ENCODE measurements at places on chromosomes 3 and 15.

DNA sequence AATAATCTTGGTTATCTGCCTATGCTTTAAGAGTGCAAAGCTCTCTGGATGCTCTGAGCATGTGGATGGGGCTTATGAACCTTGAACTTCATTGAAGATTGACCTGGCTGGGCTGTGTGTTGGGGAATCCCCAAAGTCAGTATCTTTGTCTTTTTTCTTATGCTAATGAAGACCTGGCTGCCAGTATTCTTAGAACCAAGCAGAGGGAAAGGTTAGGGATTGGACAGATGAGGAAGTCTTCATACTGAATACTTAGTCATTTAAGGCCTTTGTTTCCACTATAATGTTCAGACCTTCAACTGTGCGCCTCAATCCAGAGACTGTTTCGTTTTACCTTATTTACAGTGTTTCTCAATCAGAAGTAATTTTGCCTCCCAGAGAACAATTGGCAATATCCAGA lies 42.5 kb upstream of the CMTM7 start:
- no peak for DNase-seq

DNA sequence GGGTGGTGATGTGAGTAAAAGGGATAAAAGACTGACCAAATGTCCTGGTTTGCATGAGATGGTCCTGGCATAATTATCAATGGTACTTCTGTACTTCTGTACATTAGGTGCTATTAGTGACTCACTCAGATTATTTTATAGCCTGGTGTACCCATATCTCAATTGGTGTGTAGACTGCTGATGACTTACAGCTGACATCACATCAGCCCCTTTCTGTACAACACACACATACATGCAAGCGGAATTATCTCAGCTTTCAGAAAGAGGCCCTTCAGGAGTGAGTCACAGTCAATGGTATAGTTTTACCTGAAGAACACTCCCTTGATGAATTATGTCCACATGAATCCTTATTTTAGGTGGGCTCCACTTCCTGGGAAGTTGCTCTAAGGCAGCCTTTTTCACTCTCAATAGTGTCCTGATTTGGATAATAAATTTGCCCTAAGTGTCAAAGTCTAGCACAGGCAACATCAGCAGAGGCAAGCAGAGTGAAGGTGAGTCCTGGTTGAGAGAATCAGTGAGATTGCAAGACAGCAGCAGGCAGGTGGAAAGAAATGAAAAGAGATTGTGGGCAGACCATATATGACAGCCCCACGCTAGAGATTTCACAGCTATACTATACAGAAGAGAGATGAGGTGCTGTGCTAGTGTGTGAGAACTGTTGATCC lies 137.0 kb downstream of the ZPLD1 start:
- DNase-seq, result no peak

- no peak for DNase-seq
Observed at GRCh38 chr3:157857440-157857839, 248.8 kb downstream of the SHOX2 start.

- no peak for DNase-seq
Observed at GRCh38 chr3:30350011-30350410, 256.4 kb upstream of the TGFBR2 start.

DNA sequence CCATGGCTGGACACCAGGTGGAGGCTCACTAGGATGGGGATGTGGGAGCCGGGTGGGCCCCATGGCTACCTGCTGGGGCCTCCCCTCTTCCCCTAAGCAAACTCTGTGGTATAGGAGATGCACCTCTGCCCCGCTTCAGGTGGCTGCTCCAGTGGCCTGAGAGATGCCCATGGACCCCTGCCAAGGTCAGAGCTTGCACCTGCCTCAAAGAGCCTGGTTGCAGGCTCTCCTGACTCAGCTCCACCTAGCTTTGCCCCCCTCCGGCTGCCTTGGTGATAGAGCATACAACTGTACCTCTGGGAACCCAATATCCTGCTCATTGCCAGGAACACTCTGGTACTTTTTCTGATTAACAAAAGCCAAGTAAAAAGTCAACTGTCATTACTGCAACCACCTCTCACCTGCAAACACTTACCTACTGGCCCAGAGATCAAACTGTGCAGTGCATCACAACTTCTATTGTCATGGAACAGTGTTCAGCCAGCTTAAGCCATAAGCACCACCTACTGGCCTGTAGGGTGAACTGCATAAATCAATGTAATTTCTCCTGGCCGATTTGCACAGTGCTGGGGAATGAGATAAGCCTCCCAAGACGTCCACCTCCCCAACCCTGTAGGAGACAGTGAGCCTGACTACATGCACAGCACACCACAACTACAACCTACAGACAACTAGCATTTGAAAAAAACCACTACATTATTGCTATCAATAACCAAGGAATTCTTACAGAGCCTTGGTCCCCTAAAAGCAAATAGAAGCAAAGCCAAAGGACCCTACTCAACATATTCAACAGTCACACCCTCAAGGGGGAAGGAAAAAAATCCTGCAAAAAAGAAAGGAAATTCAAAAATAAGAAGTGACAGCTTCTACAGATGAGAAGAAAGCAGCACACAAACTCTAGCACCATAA lies 352.4 kb upstream of the ARHGEF26 start:
- peak; percentile 20 for DNase-seq

DNA sequence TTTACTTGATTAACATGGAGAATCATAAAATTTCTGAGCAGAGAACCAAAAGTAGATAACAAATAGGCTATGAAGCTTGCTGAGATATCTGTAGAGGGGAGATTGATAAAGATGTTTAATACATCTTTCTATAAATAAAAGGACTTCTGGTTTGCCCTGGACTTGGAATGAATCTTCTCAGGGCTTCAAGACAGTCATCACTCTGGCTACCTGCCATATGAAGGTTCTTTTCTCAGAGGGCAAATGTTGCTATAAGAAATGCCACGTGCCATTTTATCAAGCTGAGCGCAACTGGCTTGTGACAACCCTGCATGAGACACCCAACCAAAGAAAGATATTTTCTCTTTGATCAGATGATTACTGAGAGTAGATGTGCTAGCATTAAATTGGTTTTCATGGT lies 192.5 kb downstream of the WNT5A start:
- DNase-seq, result no peak

- DNase-seq, result no peak
Observed at GRCh38 chr3:132255041-132255745, 62.0 kb upstream of the ACP3 start.

DNA sequence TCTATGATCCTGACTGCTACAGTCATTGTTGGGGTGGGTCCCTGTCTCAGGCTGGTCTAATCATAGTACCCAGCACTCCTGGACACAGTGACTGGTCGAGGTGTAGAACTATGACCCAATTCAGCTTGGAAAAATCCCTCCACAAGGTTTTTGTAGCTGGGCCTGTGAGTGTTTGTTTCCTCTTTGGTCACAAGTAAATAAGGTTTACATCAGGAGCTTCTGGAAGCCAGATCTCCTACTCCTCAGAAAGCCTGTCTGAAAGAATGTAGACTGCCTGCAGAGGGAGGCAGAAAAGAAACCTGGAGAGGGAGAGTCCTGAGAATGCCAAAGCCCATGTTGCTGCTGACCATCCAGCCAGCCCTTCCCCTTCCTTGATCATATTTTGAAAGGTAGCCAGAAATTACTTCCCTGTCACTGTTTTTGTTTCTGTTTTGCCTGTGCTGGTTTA lies 123.2 kb downstream of the RAP2B start:
- no peak for DNase-seq

GRCh38 chr15:56802161-56802560 lies 68.9 kb upstream of the ZNF280D start:
- no peak for DNase-seq

DNA sequence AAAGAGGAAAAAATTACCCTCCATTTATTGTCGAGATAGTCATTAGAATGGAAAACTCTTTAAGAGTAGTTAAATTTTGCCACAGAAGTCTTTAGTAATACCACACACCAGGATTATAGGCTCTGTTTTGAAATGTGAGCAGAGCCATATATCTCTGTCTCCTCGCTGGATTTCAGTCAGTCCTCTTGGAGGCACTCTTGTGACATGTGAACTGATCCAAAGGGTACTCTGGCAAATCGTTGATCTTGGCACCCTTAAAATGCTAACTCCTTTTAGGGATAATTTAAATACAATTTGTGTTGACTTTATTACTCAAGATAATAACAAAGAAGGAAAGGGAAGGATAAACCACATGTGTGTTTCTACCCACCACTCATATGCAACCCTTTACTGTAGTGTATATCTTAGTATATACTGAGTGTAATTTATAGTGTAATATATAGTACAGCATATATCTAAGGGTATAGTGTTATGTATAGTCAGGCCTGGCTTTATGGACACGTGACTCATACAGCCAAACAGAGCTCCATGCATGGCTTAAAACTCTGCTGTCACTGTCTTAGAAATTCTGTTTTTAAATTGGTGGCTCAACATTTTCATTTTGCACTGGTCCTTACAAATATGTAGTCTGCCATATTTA lies 12.3 kb upstream of the KPNA4 start:
- DNase-seq, result no peak

GRCh38 chr3:129077222-129077621 lies 16.6 kb downstream of the GP9 start:
- no peak for DNase-seq

DNA sequence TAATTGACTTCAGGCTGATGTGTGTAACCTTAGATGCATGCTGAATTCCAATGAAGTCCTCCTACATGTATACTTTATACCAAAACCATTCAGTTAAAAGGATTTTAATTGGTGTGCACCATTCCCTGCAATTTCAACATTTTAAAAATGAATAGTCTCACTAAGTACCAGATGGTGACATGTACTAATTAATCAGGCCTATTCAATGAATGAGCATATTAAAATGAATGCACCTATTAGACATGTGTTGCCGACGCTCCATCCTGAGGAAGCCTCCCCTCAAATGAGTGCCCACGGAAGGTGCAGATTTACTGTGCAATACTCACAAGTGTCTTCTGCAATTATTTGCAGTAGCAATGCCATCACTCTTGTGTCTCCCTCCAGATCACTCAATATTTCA lies 124.7 kb upstream of the TSPAN3 start:
- no peak for DNase-seq

- no peak for DNase-seq
Observed at GRCh38 chr15:61996056-61996635, 64.1 kb downstream of the VPS13C start.

- DNase-seq, result no peak
Observed at GRCh38 chr3:51876186-51876585, 785 bp upstream of the IQCF5 start.

GRCh38 chr3:31974964-31975363 lies 6.1 kb downstream of the OSBPL10 start:
- no peak for DNase-seq

DNA sequence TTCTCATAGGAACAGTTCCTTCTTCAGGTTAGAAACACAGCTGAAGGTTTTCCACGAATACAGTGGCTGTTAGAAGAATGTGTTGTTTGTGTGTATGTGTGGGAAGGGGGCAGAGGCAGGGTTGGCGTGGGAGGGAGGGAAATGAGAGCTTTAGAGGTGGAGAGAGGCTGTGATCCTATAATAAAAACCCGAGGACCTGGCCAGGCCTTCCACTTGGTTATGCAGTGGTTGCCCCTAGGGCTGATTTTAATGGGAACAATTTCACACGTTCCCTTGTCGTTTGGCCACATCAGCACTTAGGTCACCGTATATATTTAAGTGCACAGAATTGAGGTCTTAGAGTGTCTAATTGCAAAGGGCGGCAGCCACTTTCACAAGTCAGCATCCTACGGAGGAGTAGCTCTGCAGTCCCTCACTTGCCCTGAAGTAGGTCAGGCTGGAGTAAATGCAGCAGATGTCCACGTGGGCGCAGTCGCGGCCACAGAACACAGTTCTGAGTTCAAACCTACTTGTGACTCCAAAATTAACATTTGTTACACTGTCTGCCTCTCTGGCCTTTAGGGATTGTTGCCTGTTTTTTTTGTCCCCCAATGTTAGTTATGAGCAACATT lies 85.6 kb downstream of the PDCD6IP start:
- DNase-seq, result peak; percentile 4

GRCh38 chr3:143145906-143146305 lies 26.3 kb downstream of the CHST2 start:
- DNase-seq, result no peak

GRCh38 chr3:165389064-165389463 lies 192.9 kb upstream of the SLITRK3 start:
- DNase-seq, result no peak

- no peak for DNase-seq
Observed at GRCh38 chr3:9746330-9746729, 3.4 kb upstream of the OGG1 start.

DNA sequence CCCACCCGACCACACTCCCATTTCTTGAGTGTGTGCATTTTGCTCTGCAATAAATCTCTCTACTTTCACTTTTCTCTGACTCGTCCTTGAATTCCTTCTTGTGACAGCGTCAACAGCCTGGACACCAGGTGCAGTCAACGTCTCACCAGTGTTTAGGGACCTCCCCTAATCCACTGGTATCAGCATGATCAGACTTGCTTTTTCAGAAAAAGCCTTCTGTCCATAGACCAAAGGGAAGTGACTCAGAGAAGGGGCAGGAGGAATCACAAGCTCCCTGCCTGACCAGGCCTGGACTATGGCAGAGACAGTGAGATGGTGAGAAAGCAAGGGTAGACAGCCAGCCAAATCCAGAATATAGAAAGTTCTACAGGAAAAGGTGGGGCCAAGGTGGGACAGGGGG lies 15.5 kb downstream of the CCR5 start:
- DNase-seq, result no peak

DNA sequence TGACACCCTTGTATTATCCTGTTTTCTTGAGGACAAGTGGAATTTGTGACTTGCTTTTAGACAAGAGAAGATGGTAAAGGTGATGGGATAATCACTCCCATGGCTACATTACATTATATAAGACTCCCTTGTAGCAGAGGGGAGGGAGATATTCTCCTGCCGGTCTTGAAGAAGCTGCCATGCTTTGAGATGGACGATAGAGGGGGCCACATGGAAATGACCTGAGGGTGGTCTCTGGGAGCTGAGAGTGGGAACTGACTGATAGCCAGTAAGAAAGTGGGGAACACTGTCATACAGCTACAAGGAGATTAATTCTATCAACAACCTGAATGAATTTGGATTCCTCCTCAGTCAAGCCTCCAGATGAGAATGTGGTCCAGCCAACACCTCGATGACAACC lies 540.1 kb downstream of the NTRK3 start:
- DNase-seq, result no peak

DNA sequence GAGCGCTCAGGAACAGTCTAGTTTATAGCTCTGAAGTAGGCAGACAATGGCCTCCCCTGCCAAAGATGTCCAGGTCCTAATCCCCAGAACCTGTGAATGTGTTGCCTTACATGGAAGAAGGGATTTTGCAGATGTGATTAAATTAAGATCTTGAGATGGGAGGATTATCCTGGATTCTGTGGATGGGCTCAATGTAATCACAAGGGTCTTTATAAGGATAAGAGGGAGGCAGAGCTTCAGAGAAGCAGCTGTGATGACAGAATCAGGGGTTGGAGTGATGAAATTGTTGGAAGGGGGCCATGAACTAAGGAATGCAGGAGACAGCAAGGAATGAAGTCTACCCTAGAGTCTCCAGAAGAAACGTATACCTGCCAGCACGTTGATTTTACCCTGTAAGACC lies 14.0 kb upstream of the GK5 start:
- peak; percentile 65 for DNase-seq
